ENCODE measurements at places on chromosomes 4 and X.

DNA sequence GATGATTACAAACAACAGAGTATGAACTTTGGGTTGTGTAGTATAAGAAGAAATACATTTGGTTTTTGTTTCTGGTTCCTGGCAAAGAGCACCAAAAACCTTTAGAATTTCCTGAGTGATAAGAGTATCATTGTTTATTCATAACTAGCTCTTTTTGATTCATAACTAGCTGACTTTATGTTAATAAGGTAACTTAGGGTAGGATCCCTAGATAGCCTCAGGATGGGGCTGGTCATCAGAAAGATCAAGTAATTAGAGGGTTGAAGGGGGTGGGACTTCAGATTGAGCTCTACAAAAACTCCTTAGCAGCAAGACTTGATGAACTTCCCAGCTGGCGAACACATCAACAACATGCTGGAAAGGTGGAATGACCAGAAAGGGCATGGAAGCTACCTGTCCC, 166.5 kb downstream of the SCFD2 start:
- no peak for DNase-seq

- no peak for DNase-seq
Measured at GRCh38 chr4:6771229-6771671, 11.3 kb upstream of the KIAA0232 start.

- DNase-seq = no peak
Measured at GRCh38 chrX:866441-866990, 235.9 kb downstream of the SHOX start.

- DNase-seq = no peak
Measured at GRCh38 chrX:11791537-11791936, 33.5 kb downstream of the MSL3 start.

DNA sequence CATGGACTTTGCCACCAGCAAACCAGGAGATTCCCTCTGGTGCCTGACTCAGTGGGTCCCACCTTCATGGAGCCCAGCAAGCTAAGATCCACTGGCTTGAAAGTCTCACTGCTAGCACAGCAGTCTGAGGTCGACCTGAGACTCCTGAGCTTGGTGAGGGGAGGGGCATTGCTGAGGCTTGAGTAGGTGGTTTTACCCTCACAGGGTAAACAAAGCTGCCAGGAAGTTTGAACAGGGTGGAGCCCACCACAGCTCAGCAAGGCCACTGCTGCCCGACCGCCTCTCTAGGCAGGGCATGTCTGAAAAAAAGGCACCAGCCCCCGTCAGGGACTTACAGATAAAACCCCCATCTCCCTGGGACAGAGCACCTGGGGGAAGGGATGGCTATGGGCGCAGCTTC, 28.1 kb downstream of the FAM9A start:
- no peak for DNase-seq
